ENCODE measurements at places on chromosomes 16 and 17. TPM values are rescaled to one million over a fixed set of nuclear protein-coding genes. Genes with fewer than 3 reads are reported as not detected.
A peak's percentile ranks its signal among the peaks of the same experiment; 100 is the strongest.

DNA sequence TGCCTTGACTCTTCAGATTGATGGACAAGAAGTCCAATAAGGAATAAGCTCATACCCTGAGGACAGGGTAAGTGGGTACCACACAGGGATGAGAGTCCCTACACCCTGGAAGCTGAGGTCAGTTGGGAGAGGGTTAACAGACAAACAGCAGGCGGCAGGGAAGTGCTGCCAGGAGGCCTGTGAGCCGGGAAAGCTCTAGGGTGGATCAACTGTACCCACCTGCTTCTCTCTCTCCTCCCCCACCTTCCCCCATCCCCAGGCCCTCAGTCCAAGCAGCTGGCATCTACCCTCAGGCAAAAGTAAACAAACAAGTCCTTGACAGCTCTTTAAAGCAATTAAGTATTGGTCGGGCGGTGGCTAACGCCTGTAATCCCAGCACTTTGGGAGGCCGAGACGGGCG is 20.7 kb upstream of the MYLK3 start:
- no peak for DNase-seq

DNA sequence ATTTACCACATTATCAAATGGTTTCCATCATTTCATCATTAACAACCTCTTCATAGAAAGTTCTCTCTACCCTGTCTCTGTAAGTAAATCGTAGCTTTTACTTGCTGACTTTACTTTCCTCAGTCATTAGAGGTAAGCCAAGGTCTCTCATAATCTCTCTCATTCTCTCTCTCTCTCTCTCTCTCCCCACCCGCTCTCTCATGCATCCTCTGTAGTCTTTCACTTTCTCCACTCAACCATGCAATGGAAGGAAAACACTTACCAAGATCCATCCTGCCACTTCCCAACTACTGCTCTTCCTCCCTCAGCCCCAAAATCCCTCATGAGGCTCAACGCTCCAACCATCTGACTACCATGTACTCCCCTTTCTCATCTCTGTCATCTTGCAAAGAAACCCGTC is 6.1 kb downstream of the CEP112 start:
- no peak for DNase-seq

The TGFB1I1 gene
- 68.4 TPM for polyA plus RNA-seq

DNA sequence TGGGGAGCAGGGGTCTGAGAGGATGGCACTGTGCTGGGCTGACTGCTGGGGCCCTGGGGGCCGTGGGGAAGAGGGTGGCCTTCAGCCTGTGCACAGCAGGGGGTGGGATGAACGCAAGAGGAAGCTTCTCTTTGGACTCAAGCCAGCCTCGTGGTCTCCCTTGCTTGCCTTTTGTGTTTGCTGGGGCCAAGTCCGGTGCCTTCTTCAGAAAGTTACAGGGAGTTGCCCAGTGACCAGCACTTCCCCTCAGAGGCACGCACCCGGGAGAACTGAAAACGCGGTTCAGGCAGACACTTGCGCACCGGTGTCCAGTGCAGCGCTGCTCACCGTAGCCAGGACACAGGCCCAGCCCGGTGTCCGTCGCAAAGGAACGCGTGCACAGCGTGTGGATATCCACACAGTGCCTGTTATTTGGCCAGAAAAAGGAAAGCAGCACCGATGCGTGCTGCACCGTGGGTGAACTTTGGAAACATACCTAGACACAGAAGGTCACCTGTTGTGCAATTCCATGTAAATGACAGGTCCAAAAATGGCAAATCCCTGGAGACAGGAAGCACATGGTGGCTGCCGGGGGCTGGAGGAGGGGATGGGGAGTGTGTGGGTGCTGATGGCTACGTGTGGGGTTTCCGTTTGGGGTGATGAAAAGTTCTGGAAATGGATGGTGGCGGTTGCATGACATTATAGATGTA is 29.4 kb upstream of the NUDT16L1 start:
- no peak for DNase-seq

DNA sequence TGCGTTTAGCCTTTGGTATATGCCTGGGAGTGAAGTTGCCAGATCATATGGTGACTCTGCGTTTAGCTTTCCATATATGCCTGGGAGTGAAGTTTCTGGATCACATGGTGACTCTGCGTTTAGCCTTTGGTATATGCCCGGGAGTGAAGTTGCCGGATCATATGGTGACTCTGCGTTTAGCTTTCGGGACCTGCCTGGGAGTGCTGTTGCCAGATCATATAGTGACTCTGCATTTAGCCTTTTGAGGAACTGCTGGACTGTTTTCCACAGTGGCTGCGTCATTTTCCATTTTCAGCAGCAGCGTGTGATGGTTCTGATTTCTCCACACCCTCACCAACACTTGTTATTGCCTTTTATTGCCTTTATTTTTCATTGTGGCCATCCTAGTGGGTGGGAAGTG is 73.0 kb downstream of the OR1D5 start:
- DNase-seq, result no peak

GRCh38 chr17:44677136-44677535 is 12.4 kb downstream of the CCDC43 start:
- peak; percentile 52 for DNase-seq

The ADGRG3 gene
- not detected for polyA plus RNA-seq

GRCh38 chr17:57629470-57629869 is 115.6 kb downstream of the CCDC182 start:
- DNase-seq, result no peak
